ENCODE measurements at places on chromosomes 3 and 15.
A peak's percentile ranks its signal among the peaks of the same experiment; 100 is the strongest.

DNA sequence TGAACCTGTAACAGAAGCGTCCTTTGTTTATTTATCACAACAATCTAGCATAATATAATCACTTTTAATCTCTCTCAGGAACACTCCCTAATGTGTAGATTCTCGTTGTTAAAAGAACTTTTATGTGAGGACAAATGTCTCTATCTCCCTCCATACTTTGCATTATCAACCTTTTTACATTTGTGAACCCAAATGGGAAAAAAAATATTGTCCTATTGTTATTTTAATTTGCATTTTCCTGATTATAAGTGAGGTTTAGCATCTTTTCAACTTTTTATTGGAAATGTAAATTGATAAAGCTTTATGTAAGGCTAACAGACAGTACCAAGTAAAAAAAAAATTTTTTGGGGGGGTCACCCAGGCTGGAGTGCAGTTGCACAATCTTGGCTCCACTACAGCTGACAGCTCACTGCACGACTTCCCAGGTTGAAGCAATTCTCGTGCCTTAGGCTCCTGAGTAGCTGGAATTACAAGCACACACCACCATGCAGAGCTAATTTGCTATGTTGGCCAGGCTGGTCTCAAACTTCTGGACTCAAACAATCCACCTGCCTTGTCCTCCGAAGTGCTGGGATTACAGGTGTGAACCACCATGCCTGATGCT, 33.0 kb upstream of the DENND4A start:
- no peak for DNase-seq

- DNase-seq: no peak
These were observed 97.4 kb upstream of the SLC2A2 start for GRCh38 chr3:171123915-171124314.

GRCh38 chr3:72798552-72799195, 49.6 kb downstream of the SHQ1 start:
- DNase-seq: no peak

DNA sequence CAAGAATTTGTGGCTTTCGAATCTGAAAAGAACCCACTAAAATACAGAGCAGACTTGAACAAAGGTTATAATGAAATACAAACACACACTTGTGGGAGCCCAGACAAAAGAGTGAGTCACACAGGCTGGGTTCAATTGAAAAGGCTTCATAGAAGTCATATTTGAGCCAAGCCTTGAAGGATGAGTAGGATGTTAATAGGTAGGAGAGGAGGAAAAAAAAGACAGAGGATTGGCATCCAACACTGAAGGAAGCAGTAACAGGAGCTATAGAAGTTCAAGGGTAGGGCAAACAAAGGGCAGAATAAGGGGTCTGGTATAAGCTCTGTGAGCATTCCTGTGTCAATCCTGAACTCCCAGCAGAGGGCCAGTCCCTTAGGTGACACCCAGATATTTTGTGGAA, 325.4 kb downstream of the FOXP1 start:
- peak; percentile 4 for DNase-seq

DNA sequence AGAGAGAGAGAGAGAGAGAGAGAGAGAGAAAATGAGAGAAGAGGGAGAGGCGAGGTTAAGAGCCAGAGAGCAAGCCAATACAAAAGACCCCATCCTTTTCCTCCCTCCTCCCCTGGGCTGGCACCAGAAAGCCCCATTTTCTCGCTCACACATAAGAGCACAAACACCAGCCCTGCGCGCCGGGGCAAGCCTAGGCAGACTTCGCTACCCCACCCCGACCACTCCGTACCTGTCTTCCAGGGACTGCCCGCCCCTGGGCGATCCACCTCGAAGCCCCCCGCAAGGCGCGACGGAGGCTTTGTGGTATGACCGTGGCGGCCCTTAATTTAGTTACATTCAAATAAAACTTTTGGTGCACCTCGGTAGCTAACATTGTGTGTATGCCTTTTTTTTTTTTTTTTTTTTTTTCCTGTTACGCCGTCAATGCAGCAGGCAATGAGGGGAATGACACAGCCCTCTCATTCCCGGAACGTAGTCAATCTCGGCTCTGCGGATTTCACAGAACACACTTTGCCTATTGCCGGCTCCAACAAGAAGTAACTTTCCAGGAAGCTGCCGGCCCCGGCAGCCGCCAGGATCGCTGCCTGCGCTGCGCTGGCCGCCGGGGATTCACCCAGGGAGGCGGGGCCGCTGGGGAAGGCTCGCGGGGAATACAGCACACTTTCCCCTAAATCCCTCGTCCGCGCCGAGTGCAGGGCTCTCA, 7.7 kb downstream of the BCL6 start:
- DNase-seq: no peak

DNA sequence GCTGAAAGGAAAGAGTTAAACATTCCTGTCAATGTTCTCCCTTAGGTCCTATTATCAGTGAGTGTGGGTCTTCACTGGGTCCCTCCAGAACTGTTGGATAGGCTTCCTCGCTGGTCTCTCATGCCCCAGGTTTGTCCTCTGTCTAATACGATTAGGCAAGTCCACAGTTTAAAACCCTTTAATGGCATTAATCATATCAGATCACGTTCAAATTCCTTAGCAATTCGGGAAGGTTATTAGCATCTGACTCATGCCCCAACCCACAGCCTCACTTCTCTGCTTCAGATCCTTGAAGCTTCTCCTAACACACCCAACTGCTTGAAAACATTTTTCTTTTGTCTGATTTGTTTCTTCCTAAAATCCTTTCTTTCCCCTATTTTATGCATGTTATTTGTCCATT, 224.3 kb upstream of the ATP10A start:
- no peak for DNase-seq

DNA sequence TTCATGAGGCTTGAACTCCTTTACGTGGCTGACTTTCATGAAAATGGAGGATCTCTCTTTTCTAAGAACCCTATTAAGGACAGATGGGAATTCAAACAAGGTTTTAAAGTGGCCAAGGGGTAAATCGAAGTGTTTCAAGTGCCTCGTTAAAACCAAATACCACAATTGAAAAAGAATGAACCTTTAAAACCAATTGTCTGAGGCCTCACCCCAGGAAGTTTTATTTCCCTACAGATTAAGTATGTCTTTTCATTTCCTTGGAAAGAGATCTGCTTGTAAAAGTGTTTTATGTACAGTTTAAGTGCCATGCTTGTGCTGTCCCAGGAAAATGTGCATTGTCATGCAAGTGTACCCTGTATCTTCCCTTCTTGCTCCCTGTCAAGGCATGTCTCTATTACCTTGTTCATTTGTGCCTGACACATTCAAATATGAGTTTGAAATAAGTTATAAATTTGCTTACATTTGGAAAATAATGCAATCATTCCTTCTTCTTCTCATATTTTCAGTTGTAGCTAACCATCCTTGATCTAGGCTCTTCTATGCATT, 138.7 kb downstream of the ZPLD1 start:
- no peak for DNase-seq

DNA sequence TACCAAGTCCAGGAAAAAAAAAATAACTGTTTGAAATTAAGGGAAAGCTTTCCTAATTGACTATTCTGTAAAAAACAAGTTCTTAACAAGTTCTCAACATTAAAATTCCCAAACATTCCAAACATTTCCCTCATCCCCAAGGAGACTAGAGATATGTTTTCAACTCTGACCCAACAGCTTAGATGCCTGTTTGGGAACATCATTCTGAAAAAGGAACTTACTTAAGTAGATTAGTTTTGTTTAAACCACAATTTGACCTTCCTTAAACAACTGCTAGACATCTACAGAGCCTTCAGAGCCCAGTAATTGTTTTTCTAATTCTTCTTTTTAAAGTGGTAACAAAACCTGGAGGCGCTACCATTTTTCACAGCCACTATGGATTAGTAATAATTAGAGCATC, 12.8 kb downstream of the UBR1 start:
- no peak for DNase-seq

DNA sequence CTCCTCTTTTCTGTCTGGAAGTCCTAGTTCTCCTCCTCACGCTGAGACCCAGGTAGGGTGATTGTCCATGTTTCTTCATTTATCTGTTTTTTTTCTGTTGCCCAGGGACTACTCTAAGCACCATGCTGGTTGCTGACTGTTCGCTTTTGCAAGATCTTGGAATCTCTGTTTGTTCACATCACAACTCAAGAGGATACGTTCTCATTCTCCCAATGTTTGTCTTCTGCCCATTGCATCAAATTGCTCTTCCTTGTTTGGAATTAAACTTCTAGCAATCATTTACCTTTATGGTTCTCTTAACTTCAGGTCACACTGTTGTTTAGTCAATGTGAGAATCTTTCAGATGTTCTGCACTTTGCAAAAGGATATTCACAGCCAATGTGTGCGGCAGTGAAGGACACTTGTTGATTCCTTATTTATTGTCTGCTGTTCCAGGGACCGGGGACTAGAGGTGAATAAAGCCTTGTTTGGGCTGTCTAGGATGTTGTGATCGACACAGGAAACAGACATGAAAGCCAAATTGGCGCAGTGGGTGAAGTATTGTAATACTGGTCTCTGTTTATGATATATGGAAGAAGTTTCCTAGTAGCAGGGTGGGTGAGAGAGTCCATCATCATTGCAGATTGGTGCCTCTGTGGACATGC, 24.5 kb downstream of the LPP start:
- no peak for DNase-seq

DNA sequence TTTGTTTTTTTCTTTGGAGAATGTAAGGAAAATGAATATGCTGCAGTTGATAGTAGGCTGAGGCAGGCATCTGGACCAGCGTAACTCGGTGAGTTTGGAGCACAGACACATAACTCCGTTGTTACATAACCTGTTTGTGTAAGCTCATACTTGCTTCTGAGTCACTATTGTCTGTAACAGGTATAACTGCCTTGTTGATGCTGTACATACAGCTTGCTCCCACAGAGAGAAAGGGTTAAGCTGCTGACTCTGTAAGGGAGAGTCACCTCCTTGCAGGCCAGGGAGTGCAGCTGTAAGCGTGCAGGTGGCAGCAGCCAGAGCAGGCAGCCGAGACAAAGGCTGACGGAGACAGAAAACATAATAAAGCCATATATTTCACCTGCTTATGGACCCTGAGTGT, 20.4 kb downstream of the RETNLB start:
- DNase-seq: no peak

- DNase-seq: no peak
These were observed 55.4 kb upstream of the ARHGEF3 start for GRCh38 chr3:56857178-56857577.

GRCh38 chr3:126488185-126488584, 12.5 kb upstream of the ZXDC start:
- DNase-seq: no peak

GRCh38 chr15:83656943-83657528, 3.1 kb downstream of the ADAMTSL3 start:
- DNase-seq: no peak

GRCh38 chr3:127483902-127484591, 106.5 kb downstream of the TPRA1 start:
- no peak for DNase-seq

- DNase-seq: no peak
These were observed 13.2 kb upstream of the DLG1 start for GRCh38 chr3:197311591-197311990.

GRCh38 chr3:101858464-101859030, 9.2 kb downstream of the NFKBIZ start:
- no peak for DNase-seq

DNA sequence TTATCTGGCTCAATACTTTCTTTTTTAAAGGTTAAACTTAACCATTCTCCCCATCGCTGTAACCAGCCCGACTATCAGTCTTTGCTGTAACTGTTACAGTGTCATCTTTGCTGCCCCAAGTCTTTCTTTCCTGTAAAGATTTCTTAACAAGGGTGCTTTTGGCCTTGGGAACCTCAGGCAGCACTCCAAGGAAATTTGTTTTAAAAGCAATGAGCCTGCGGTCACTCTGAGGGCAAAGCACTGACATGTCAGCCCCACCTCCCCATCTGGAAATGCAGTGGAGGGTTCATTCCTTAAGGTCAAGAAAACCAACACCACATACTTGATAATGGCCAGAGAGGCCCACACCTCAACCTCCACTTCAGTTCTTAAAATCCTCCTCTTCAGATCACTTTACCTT, 3.2 kb downstream of the TRANK1 start:
- no peak for DNase-seq

DNA sequence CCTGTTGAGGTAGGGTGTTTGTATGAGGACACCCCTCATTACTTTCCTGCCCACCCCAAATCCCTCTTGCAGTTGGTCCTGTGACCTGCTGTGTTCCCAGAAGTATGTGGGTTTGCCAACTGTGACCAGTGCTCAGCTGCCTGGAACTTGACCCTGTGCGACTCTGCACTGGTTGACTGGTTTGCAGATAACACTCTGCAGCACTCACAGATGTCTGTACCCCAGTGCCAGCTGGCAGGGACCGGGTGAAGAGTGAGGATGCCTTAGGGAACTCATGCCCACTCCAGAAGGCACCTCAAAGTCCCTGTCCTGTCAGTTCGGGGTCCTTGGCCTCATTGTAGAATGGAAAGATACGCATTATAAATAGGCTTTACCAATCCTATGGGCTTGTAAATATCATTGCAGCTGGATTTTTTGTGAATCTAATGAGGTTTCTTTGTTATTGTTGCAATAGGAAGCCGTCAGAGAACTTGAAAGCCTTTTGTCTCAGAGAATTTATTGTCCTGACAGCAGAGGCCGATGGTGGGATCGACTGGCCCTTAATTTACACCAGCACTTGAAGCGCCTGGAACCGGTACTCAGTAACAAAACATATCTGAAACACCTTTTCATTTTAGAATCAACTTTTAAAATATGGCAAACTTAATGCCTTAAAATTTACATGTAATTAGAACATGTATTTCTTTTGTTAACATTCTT, 18.2 kb downstream of the FAN1 start:
- DNase-seq: no peak

DNA sequence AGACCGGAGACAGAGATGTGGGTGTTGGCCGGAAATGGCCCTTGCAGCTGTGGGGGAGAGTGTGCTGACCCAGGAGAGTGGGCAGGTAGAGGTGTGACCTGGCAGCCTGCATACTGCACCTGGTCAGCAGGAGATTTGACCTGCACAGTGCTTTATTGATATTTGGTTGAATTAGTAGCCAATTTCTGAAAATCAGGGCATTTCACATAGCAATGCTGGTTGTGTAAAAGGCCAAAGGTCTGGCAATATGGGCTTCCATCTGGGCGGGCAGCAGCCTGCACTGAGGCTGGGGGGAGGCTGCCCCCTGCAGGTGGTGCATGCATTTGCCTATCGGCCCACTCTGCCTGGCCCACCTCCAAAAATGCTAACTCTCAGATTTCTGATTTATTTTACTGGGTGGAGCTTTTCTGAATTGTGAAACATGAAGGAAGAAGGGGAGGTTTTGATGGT, 9.4 kb upstream of the MGLL start:
- DNase-seq: no peak

DNA sequence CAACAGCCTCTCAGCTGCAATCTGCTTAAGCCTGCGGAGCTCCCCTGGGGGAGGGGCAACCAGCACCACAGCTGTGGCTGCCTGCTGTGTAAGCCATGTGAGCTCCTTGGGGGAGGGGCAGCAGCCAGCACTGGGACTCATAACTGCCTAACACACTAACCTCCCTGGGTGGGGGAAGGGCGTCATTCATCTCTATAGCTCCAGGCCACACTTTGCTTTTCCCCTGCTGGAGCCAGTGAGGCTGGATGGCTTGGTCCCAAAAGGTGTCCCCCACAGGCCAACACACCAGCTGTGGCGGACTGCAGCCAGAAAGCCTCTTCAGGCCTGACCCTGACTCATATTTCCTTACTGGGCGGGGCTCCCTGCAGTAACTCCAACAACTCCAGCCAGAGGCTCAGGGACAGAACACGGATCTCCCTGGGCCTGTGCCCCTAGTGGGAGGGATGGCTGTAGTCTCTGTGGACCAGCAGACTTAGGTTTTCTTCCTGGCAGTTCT, 129.8 kb downstream of the PPM1L start:
- peak; percentile 19 for DNase-seq
